ENCODE measurements at places on chromosomes 11 and 22.

DNA sequence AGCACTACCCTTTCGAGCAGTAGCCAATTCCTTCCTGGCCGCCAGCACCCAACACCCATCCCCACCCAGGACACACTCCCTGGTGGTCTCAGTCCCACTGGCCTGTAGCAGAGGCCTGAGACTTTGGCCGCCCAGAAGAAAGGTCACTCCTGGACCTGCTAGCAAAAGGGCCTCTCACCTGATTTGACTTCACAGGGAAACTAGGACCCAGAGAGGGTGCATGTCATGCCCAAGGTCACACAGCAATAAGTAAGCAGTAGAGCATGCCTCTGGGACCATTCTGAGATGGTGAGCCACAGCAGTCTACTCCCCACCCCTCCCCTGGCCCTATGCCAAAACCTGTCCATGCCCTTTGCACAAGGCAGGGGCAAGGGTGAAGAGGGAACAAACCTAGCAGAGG is 7.3 kb downstream of the ARRB1 start:
- no peak for DNase-seq

GRCh38 chr22:37267135-37267587 is 15.1 kb upstream of the CYTH4 start:
- peak; percentile 71 for DNase-seq

DNA sequence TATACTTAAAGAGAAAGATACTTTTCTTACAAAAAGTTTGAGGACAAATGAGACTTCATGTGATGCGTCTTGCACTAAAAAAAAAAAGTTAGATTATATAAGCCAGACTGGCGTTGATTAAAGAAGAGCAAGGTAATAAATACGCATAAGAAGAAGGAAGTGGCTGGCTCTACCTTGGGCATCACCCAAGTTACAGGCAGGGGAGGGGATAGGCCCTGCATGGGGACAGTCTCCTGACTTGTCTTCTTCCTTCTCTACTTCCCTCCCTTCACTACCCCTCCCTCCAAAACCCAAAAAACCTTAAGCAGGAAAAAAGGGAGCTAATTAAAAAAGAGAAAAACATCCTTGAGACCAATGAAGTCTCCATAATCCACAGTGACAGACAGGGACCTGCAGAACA is 22.3 kb upstream of the TMA7B start:
- DNase-seq: no peak

- DNase-seq: no peak
Observed at GRCh38 chr11:2548596-2548995, 103.8 kb downstream of the KCNQ1 start.

- DNase-seq: no peak
Observed at GRCh38 chr11:95144313-95145235, 54.9 kb downstream of the ENDOD1 start.

DNA sequence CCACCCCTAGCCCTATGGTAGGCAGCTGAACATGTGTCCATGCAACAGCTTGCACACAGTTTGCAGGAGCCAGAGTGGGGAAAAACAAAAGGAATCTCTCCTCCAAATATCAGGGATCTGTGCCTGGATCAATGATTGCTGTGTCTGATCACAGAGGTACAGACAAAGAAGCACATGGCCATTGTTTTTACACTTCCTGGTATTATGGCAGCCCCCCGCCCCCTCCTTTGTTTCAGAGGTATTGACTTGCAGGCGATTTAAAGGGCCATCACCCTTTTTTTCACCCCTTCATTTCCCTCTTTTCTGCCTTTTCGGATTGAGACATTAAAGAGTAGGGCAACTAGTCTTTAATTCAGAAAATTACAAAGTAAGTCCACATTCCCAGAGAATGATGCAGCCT is 453.0 kb upstream of the LUZP2 start:
- no peak for DNase-seq

DNA sequence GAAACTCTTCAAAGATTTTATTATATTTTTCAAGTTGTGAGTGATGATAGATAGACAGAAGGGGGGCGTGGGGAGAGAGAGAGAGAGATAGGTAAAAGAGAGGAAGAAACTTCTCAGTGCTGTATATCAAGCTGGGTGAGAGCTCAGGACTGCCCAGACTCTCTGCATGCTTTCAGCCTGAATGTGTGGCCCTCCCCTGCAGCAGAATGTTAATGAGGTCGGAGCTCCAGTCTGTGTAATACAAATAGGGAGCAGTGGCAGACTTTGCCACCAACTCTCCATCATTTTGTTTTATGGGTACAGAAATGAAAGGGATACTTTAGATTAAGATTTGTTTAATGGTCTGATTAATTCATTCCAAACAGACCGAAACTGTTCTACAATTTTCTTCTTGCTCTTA is 752.8 kb downstream of the OPCML start:
- no peak for DNase-seq

DNA sequence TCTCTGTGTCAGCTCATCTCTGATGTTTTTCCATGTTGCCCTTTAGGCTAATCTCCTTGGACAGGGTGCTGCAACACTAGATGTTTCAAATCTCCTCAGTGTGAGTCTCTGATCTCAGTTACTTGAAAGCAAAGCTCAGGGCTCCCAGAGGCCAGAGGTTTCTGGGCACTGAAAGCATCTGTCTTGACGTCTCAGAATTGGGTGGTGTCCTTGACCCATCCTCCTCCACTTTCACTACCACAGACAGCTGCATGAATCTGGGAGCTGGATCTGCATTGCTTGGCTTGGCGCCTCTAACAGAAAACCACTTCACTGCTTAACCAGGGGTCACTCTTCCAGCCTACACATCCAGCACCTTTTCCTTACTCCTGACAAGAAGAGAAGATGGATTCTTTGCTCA is 399.4 kb downstream of the NXPE2 start:
- DNase-seq: no peak

- DNase-seq: no peak
Observed at GRCh38 chr11:16895306-16895705, 118.9 kb downstream of the PLEKHA7 start.

DNA sequence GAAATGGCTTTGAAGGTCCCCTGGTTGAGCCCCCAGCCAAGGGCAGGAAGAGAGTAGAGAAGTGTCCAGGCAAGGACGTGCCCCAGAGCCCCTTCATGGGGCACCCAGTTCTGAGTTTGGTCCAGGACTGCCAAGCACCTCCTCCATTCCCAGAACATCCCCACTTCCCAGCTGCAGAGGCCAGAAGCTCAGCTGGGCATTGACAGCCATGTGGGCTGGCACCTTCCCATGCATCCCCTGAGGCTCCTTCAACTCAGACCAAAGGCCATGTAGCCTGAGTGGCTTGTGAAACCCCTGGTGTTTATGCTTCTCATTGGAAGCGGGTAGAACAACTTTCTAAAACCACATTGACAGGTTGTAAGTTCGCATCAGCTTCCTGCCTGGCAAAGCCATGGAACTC is 789.6 kb downstream of the TBC1D22A start:
- no peak for DNase-seq

GRCh38 chr22:31046539-31047226 is 34.4 kb upstream of the SMTN start:
- DNase-seq: no peak

DNA sequence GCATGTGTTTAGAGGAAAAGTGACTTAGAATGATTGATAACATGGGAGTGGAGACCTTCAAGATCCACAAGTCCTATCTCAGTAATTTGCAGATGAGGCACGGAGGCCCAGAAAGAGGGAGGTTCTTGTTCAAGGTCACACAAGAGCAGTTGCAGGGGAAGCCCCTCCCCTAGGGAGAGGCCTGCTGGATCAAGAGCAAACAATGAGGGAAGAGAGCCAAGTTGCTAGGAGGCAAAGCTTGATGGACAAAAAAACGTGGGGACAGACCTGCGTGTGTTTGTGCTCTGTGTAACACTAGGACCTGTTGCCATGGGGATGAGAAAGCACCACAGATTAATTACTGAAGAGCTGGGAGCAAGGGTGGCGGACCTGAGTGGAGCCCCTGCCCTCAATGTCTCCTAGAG is 6.4 kb upstream of the MFRP start:
- DNase-seq: no peak

DNA sequence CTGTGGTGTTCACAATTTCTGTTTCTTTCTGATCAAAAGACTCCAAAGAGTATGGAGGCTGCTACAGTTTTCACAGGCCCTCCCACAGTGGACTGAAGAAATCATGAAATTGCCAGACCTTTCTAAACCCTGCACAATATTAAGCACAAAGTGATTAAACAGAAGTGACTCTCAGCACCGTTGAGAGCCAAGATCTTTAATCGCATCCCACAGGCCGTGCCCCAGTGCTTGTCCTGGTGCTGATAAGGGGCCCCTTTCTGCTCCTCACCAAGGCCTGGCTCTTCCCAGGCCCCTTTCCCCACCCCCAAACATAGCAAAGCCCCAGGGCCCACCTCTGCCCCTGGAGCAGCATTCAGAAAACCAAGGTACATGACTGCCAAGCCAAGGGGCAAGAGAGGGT is 57.4 kb upstream of the BMAL1 start:
- no peak for DNase-seq

GRCh38 chr11:100687630-100688395 is 725 bp downstream of the ARHGAP42 start:
- DNase-seq: no peak

DNA sequence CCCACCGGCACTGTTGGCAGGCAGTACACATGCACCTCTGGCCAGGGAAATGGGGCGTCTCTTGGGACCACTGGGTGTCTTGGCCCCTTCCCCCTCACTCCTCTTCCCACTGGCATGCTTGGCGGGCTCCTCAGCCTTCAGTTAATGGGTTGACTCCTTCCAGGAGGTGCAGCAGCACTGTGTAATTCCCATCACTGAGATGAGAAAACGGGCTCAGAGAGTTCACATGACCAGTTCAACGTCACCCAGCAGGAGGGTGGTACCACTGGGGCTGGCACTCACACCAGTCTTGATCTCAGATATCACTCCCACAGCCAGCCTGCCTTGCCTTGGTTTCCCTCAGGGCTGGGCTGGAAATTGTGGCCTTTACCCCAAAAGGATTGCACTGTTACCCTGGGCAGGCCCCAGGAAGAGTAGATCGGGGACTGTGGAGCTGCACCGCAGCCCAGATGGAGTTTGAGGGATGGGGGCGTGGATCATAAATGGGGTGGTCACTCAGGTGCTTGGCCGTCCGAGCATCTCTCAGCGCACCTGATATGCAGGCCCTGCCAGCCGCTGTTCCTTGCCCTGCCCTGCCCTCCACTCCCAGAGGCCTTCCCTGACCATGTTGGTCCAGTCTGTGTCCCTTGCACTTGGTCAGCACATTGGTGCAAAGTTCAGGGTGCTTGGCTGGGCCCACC is 16.9 kb downstream of the CAPN5 start:
- no peak for DNase-seq

GRCh38 chr22:48926136-48926535 is 901.5 kb downstream of the BRD1 start:
- DNase-seq: no peak

GRCh38 chr11:3016861-3017260 is 24.7 kb upstream of the NAP1L4 start:
- DNase-seq: no peak

DNA sequence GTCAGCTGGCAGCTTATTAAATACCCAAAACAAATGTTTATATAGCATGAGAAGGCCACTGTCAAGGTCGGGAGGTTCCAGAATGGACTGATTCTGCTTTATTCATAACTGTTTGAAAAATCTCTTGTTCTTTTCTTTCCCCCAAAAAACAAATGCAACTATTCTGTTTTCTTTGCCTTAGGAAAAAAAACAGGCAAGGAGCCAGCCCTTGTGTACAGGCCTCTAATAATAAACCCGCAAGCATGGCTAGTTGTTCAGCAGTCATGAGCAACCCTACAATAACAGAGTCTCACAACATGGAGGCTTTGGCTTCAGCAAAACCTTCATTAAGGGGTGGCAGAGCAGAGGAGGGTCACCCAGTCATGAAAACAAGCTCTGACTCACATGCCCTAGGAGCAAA is 191.7 kb downstream of the KIRREL3 start:
- no peak for DNase-seq

DNA sequence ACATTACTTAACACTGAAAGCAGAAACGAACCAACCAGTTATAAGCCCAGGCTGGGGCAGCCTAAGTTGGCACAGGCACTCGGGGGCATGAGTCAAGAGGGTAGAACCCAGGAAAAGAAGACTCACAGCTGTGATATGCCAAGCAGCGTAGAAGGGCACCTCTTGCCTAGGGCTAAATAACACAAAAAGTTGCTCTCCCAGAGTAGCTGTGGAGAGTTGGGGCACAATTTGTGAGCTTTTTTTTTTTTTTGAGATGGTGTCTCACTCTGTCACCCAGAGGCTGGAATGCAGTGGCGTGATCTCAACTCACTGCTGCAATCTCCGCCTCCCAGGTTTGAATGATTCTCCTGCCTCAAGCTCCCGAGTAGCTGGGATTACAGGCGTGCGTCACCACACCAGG is 8.8 kb downstream of the CLMP start:
- DNase-seq: no peak

DNA sequence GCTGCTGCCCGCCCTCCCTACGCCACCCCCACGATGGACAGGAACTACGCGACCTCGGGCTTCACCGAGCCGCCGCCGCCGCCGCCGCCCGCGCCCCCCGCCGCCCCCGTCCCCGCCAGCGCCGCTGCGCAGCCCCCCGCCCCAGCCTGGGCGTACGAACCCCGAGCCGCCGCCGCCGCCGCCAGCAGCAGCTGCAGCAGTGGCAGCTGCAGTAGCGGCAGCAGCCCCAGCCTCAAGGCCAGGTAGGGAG is 407 bp downstream of the QSER1 start:
- DNase-seq: no peak

DNA sequence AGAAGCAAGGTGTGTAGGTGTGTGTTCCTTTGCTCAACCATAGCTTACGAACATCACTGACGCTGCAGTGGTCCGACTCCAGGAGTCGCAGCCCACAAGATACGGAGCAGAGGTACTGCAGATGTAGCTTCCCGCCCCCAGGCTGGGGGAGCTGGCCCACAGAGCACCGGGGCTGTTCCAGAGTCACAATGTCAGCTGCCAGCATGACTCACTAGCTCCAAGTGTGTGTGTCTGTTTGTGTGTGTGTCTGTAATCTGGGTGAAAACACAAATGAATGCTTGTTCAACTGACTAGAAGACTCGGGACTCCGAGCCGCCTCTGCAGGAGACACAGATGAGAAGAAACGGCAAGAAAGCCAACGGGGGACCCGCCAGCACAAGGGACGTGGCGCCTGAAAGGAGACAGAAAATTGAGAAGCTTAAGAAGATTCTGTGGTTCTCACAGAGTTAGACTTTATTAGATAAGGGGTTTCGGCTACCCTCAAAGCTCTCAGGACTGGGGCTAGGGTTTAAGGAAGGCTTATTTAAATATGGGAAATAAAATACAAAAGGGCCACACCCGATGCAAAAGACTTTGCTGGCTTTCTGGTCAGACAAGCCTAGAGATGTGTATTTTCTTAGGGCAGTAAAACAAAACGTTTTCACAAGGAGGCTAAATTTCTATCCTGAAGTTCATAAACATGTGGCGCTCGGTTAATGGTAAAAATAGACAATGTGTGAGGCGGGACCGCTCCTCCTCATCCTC is 10.7 kb downstream of the VSIG10L2 start:
- DNase-seq: no peak

- DNase-seq: no peak
Observed at GRCh38 chr11:43376594-43376993, 17.9 kb downstream of the TTC17 start.

GRCh38 chr11:130582981-130583380 is 134.5 kb downstream of the ADAMTS15 start:
- no peak for DNase-seq

Measured in activated CD4-positive, alpha-beta T cell treated with anti-CD3 and anti-CD28 coated beads, Interleukin-2, amount 50 U/mL, for 1 hour (primary cell).